ENCODE measurements at places on chromosomes 7 and 10.

GRCh38 chr10:114816308-114816707 is 5.3 kb upstream of the FHIP2A start:
- DNase-seq = no peak

DNA sequence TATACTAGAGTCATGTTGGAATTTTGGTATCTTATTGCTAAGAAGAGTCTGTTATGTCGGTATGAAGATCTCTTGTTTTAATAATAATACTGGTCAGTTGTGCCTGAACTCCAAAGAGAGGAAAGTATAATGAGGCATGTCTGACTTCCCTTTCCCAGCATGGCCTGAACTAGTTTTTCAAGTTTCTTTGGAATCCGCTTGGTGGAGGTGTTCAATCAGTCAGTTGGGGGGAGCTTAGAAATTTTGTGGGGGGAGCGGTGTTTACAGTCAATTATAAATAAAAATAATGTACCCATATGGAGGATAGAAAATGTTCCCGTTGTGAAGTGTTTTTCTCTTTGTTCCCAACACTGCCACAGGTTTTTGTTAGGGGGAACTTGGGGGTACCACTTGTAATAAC is 1.5 kb upstream of the TRDMT1 start:
- DNase-seq = no peak

GRCh38 chr7:139358541-139359365 is 941 bp upstream of the LUC7L2 start:
- peak; percentile 17 for DNase-seq

DNA sequence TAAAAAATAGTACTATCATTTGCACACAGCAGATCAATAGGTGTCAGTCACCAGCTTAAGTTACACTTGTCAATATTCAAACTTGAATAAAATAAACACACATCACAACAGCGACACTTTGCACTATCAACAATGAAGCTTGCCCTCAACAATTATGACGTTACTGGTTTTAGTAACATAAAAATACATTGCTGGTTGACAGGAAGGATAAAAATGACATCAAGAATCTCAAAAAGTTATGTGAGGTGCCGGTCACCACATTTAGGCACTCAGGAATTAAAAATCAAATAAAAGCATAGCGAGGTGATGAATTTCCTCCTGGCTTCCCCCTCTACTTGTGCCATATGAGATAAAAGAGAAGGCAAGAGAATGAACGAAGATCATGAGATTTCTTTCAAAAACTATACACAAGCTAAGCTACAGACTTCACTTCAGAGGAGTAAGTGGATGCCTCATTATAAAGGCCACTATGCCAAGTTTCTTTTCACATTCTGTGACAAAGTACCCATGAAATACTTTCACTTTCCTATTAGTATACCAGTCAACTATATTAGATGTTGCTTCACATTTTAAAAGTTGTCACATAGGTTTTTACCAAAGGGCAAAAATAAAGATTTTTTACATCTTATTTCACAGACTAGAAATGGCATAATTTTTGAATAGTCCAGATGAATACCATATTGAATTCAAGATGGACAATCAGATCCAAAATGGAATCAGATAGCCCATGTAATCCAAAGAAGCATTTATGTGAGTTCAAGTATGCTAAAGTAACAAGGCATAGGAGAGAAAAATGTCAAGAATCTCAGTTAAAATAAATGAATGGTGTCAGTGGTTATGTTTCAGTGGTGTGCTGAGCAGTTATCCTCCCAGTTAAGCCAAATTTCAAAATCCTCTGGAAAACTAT is 3.6 kb downstream of the CCDC71L start:
- no peak for DNase-seq

DNA sequence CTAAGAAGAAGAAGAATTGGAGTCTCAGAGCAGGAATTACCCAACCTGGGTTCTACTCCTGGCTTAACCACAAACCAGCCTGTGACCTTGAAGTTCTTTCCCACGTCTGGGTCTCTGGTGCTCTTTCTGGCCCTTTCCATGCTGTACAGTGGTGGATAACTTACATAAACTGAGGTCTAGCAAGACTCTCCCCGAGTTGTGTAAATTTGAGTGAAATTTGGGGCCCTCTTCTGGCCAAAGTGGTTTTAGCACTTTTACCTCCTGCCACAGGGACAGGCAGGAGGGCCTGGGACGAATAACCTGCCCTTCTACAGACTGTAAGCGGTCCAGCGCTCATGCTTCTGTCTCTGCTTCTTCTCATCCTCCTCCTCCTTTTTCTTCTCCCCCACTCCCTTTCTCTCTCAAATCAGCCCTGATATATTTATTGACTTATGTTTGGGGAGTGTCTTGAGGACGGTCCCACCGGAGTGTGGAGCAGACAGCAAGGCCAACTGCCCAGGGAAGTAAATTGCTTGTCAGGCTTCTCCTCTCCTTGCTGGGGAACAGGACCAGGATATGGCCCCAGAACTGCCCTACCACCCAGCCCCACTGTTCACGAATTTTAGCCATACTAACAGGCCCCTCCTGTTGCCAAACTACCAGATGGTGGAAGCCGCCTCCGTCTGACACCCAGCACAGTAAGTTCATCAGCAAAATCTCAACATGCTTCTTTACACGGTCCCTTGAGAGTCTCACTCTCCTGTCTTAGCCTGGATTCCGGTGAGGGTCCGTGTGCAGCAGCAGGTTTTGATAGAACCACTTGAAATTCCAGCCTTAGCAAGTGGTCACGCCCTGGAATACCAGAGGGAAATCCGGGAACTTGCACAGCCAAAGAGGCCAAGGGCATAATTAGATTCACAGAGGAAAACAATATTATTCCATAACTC is 4.0 kb upstream of the SH3PXD2A start:
- no peak for DNase-seq

GRCh38 chr10:10891124-10892082 is 126.3 kb upstream of the CELF2 start:
- no peak for DNase-seq

DNA sequence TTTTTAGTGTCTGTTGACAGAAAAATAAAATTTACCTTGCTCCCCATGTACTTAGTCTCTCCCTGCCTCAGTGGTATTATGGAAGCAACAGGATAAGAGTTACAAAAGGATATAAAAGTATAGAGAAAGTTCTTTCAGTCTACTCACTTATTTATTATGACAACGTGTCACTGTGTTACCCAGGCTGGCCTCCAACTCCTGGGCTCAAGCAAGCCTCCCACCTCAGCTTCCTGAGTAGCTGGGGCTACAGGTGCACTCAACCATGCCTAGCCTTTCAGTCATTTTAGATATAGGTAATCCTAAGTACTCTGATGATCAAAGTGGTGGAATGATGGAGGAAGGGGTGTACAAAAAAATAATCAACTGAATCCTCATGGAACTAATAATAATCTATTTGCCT is 215.2 kb upstream of the MKLN1 start:
- DNase-seq = no peak

GRCh38 chr7:946256-946996 is 8.1 kb downstream of the ADAP1 start:
- DNase-seq = no peak

GRCh38 chr10:1687623-1688150 is 49.6 kb downstream of the ADARB2 start:
- no peak for DNase-seq

DNA sequence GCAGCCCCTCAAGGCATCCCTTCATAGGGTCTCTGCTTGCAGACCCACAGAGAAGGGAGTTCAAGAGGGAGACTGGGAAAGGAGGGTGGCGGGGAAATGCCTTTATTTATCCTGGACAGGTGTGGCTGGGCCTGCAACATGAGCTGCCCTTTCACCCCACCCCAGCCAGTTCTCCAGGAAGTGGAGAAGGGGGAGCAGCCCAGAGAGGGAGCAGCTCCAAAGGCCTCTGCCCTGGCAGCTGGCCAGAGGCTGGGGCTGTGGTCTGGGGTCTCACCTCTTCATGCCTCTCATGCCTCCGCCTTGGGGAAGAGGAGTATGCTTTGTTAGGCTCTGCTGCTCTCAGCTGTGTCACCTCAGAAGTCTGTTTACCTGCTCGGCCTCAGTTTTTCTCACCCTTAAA is 3.1 kb downstream of the LDB3 start:
- DNase-seq = no peak

DNA sequence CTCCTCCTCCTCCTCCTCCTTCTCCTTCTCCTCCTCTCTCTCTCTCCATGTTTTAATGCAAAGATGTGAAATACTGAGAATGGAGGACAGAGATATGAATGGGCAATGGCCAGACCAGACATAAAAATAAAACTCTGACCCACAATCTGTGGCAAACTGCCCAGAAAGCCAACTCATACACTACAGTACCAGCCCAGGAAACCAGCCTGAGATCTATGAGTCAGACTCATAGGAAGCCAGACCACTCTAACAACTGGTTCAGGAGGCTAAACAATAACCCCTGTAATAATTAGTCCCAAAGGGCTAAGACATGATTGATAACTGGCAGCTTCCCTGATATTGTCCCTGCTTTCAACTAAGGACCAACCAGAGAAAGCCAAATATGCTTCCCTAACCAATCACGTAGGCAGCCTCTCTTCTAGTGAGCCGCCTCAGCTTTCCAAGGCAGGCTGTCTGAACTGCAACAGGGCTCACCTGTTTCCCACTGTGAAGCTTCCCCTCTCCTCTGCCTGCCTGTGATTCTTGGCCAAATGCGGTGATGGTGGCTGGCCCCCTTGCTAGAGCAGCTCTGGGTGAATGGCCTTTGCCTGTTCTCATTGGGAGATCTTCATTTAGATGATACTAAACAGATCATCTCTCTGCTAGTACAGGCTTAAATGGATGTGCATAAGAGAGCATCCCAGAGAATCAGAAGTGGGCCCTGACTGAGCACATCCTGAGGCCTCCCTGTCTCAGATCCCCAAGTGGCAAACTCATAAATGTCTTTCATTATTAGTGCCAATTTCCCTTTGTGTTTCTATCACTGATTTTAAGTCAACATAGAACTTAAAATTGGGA is 817.6 kb downstream of the TNS3 start:
- DNase-seq = no peak

GRCh38 chr10:29309465-29309864 is 20.6 kb downstream of the LYZL1 start:
- no peak for DNase-seq

DNA sequence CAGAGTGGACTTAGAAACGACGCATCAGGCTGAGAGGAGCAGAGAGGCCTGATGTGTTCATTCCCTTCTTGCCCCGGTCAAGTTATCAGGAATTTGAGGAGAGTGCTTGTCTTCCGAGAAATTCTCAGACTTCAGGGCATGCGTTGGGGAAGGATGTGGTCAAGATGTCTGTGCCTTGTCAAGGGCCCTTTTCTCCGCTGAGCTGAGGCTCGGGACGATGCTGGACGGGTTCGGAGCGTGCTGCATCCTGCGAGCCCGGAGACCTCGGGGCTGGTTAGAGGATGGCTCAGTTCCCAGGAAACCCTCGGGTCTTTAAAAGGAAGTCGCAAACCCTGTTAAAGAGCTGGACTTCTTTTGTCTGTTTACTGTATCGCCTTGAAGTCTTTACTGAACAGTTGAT is 325.4 kb downstream of the ADARB2 start:
- no peak for DNase-seq

GRCh38 chr10:27157150-27157549 is 2.0 kb downstream of the MASTL start:
- no peak for DNase-seq

- DNase-seq = no peak
Observed at GRCh38 chr10:11962176-11962575, 80.4 kb downstream of the UPF2 start.

DNA sequence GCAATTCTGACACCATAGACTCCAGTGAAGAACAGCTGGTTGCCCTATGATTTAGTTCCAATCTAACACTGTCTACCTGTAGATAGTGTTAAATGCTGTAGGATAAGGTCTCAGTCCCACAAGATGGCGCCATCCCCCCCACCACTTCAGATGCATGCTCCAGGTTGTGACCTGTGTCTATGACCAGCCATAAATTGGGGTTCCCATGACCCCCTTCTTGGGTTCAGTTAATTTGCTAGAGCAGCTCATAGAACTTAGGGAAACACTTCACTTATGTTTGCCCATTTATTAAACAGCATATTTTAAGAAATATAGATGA is 13.1 kb downstream of the CCSER2 start:
- no peak for DNase-seq

DNA sequence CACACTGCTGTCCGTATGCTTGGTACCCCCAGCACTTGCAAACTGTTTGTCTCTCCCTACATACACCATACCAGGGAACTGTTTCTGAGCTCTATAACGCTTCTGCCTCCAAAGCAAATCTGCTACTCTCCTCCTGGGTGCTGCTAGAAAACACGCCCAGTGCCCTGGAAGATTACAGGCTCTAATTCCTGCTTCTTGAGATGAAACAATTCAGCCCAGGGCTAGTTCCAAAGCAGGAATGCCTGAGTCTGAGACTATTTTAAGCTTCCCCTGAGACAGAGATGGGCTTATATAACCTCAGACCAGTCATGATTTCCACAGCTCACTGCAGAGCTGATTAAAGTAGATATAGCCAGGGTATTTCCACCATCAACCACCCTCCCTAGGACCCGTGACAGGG is 327.1 kb downstream of the GPR158 start:
- no peak for DNase-seq

- no peak for DNase-seq
Observed at GRCh38 chr7:64559206-64559605, 3.7 kb downstream of the ZNF680 start.

DNA sequence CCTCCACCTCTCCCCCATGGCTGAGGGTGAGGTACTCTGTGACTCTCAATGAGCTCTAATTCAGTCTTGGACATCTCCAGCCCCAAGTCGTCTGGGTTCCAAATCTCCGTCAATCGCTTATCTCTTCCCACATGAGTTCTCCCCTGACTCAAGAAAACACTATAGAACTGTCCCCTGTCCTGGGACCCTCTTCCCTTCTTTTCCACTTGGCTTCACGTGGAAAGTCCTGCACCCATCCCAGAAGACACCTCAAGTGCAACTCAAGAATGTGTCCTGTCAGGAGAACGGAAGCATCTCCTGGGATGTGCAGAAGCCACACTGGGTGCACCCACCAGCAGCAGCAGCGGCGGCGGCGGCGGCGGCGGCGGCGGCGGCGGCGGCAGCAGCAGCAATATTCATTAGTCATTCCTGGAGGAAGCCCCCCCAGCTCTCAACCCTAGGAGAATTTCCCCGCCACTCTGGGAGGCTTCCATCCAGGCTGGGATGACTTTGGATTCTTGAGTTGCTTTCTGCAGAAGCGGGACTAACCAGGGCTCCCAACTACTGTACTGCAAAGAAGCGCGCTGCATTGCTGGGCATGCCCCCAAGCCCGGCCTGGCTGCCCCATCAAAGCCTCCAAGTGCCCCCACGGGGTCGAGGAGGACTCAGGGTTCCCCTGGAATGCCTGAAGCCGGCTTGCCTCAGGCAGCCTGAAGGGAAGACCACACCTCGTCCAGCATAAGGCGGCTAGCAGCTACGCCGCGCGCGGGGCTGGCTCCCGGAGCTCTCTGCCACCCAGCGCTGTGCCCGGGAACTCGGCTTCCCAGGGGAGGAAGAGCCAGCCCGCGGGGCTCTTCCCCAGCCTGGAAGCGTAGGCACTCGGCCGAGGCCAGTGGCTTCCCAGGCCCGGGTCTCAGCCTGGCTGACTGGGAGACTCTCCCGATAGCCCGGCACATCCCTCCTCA is 1.0 kb downstream of the CRTAC1 start:
- DNase-seq = no peak

- no peak for DNase-seq
Observed at GRCh38 chr7:26937939-26938623, 73.7 kb upstream of the SKAP2 start.

- DNase-seq = no peak
Observed at GRCh38 chr10:72834183-72834825, 59.2 kb upstream of the OIT3 start.
